ENCODE measurements at places on chromosomes 11 and 22.

DNA sequence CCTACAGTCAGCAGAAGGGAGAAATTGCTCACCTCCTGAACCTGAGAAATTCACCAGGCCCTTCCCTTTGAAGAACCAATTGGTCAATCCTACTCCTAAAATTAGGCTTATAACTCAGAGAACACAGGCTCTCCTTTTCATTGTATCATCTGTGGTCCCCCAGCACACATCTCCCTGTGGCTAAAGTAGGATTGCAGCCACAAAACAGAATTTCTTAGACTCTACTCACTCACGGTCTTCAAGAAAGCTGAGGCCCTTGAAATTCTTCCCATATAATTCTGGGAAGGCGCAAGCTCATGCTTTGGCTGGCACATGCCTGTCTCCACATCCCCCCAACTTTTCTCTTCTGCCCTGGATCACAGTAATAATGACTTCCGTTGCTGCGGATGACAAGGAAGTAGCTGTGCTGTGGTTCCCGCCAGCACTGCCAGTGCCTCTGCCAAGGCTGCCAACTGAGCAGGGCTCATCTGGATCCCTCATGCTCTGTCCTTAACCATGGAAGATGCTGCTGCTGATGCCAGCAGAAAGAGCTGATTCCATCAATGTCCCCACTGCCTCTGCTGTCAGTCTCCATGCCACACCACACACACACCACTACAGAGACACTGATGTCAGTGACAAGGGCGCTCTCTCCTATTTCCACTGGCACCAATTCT lies 200.6 kb upstream of the POU2AF2 start:
- no peak for DNase-seq

- no peak for DNase-seq
These were observed 5.6 kb downstream of the TEF start for GRCh38 chr22:41387341-41387740.

DNA sequence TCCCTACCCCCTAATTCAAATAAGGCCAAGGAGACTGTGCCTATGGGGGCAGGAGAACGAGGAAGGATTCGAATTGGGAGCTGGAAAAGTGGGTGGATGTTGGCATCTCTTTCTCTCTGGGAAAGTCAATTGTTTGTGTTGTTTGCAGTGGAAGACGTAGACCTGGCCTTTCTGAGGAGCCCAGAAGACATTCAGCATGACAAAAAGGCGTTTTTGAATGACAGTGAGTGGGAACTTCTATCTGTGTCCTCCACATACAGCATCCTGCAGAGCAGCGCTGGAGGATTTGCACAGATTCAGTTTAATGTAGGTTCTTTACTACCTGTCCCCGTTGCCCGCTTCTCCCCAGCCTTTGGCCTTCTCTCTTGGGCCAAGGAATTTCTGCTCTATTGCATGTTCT lies 28.2 kb downstream of the HTR3B start:
- DNase-seq = no peak

GRCh38 chr11:58334708-58335107 lies 24.2 kb downstream of the OR5B17 start:
- no peak for DNase-seq

DNA sequence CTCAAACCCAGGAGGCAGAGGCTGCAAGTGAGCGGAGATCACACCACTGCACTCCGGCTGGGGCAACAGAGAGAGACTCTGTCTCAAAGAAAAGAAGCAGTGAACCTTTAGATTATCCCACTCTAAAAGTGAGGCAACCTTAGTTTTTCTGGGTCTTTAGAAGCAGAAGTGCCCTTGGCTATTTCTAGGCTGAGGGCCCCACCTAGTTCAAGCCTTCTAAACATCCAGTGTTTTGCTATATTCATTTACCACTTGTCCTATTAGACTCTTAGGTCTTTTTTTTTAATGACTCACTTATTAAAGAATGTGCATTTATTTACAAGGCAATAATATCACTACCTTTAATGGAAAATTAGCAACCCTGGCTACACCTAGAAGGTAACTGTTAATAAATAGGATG lies 16.7 kb upstream of the EHF start:
- no peak for DNase-seq

DNA sequence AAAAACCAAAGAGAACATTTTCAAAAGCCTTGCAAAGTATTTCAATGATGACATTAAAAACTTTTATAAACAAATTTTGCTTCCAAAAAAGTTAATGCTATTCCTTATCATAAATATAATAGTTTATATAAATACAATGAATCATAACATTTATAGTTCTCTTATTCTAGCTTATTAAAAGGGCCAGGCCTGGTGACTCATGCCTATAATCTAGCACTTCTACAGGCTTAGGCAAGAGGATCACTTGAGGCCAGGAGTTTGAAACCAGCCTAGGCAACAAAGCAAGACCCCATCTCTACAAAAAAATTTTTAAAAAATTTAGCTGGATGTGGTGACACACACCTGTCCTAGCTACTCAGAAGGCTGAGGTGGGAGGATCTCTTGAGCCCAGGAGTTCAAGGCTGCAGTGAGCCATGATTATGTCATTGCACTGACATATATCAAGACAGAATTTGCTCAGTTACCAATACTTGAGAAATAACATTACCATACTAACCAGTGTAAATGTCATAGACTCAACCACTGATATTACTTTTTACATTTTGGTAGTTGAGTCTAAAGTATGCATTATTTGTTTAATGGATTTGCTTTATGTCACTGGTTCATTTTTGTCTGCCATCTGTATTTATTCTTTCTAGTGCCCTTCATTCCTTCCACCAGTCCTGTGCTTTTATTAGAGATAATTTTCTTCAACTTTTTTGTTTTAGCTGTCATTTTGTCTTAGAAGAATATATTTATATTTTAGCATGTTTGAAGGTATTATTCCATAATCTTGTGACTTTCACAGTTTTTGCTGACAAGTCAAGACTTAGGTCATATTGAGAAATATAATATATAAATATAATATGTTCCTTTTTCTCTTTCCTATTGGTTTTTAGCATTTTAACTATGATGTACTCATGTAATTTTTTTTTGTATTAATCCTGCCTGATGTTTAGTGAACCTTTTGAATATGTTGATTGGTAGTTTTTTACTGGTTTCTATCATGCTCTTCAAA lies 56.2 kb downstream of the CYP2R1 start:
- DNase-seq = no peak

GRCh38 chr22:17910561-17911311 lies 113.6 kb downstream of the MICAL3 start:
- no peak for DNase-seq

- DNase-seq = no peak
These were observed 14.3 kb upstream of the ALX4 start for GRCh38 chr11:44324222-44324621.

- DNase-seq = no peak
These were observed 541 bp downstream of the HORMAD2 start for GRCh38 chr22:30080805-30081204.

All from activated naive CD8-positive, alpha-beta T cell treated with anti-CD3 and anti-CD28 coated beads, Interleukin-2, amount 50 U/mL, for 24 hours (primary cell).